ENCODE measurements at places on chromosomes 6 and 20. TPM values are rescaled to one million over a fixed set of nuclear protein-coding genes. Genes with fewer than 3 reads are reported as not detected.
A peak's percentile ranks its signal among the peaks of the same experiment; 100 is the strongest.

OR2H2 gene
- not detected for total RNA-seq

TCP11 gene
- not detected for total RNA-seq

GDAP1L1 gene
- not detected for total RNA-seq

CLVS2 gene
- not detected for total RNA-seq

MYMX gene
- not detected for total RNA-seq

FAM162B gene
- not detected for total RNA-seq

PSORS1C2 gene
- not detected for total RNA-seq

GRCh38 chr6:70110126-70111022, 192.5 kb downstream of the COL9A1 start:
- no peak for DNase-seq

GRCh38 chr6:24444588-24444987, 41.9 kb downstream of the MRS2 start:
- DNase-seq, result no peak

DNA sequence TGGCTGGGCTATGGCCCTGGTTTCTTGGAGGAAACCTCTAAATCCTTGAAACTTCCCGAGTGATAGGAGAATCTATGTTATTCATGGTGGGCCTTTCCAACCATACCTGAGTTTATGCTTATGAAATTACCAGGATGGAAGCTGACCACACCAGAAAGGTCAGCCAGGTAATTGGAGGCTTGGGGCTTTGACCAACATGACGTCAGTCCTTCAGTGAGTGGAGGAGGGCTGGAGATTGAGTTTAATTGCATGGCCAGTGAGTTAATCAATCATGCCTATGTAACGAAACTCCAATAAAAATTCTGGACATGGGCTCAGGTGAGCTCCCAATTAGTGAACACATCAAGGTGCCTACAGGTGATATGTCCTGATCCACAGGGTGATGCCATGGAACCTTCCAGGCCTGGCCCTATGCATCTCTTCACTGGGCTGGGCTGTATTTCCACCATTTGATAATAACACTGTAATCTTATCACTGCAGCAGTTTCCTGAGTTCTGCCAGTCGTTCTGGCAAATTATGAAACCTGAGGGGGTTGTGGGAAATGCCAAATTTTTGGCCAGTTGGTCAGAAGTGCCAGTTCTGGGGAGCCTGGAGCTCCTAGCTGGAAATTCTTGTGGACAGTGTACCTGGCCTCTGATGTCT, 106.5 kb downstream of the CDH26 start:
- DNase-seq, result no peak

DNA sequence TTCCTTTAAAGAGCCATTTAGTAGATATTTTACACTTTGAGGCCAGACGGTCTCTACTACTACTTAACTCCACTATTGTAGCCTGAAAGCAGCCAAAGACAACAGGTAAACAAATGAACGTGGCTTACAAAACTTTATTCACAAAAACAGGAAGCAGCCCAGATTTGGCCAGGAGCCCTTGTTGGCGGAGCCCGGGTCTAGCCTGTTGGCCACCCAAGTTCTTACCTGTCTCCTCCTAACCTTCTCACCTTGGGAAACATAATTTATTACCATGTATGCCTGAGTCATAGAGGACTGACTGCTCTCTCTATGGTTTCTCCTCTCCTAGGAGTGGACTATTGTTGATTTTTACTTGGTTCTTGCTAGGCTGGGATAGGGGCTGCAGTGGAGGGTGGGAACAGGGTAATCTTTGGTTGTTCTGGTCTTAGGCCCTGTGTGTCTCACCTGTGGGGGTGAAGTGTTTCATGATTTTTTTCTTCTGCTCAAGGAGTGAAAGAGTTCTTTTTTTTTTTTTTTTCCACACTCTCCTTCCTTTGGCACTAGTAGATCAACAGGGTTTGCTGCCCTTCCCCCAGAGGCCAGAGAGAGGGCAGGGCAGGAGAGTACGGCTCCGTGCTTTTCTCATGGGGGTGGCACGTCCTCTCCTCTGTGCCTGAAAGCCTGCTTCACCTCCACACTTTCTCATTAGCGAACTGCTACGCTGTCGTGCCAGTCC, 90.0 kb downstream of the RPP40 start:
- no peak for DNase-seq

DNA sequence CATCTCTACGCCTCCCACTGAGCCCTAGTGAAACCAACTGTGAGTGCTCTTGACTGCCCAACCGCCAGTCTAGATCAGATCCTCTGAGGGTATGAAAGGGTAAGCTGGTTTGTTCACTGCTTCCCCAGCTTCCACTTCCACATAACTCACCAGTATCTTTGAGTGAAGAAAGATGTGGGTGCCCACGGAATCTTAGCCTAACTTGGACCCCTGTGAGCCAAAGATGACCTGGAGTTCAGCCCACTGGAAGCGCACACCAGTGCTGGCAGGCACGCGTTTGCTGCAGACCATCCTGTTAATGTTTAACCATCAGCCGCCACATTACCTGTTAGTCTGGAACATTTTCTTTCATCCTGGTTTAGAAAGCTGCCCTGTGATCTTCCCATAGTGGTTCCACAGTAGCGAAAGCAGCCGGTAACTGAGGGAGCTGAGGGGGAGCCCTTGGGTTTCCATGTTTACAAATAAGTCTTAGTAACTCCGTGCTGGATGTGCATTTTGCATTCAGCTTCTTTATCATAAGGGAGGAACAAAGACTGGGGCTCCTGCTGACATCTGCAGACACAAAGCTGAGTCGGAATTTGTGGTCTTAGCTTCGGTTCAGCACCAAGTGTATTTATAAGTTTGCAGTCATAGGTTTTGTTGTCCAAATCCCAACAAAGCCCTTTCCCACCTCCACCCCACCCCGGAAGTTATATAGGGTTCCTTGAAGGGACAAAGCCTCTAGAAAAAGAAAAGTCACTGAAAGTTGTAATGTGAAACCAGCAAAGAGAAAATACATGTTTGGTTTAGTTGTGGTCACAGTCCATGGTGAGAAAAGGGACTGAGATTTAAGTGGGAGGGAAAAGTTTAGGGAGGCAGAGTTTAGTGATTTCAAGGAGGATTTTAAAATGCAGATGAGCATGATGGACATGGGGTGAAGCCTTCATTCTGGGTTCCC, 71.0 kb downstream of the SSR1 start:
- no peak for DNase-seq

GRCh38 chr6:39769012-39769411, 23.2 kb upstream of the DAAM2 start:
- no peak for DNase-seq

- no peak for DNase-seq
Measured at GRCh38 chr6:67956352-67956751, 678.7 kb upstream of the ADGRB3 start.

- no peak for DNase-seq
Measured at GRCh38 chr6:142679907-142680700, 264.9 kb downstream of the HIVEP2 start.

- DNase-seq, result no peak
Measured at GRCh38 chr6:126091466-126091865, 105.1 kb downstream of the TRMT11 start.

- DNase-seq, result no peak
Measured at GRCh38 chr6:146546443-146547043, 2.9 kb downstream of the RAB32 start.

- no peak for DNase-seq
Measured at GRCh38 chr6:19869464-19869863, 32.3 kb downstream of the ID4 start.

DNA sequence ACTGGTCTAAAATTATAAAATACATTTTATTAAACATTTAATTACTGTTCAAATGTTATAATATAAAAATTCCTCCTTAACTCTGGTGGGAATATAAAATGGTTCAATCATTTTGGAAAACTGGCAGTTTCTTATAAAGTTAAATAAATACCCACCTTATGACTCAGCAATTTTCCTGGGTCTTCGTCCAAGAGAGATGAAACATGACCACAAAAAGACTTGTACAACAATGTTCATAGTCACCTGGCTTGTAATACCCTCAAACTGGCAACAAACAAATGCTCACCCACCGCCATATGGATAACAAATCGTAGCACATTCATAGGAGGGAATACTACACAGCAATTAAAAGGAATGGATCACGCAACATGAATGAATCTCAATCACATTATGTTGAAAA, 66.0 kb upstream of the RIN2 start:
- no peak for DNase-seq

DNA sequence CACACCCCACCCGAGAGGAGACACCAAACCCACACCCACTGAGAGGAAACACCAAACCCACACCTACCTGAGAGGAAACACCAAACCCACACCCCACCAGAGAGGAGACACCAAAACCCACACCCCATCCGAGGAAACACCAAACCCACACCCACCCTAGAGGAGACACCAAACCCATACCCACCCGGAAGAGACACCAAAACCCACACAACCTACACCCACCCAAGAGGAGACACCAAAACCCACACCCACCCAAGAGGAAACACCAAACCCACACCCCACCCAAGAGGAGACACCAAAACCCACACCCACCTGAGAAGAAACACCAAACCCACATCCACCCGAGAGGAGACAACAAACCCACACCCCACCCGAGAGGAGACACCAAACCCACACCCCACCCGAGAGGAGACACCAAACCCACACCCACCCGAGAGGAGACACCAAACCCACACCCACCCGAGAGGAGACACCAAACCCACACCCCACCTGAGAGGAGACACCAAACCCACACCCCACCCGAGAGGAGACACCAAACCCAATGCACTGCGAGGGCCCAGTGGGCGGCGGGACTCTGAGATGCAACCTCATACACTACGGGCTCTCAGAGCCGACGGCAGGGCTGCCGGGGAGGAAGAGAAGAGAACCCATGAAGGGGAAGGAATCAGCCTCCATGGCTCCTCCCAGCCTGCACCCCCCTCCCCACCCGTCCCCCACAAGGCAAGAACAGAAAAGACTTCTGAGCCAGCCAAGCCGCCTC, 83.3 kb downstream of the TAF4 start:
- DNase-seq, result no peak

GRCh38 chr6:81371930-81372329, 380.6 kb downstream of the TENT5A start:
- no peak for DNase-seq

- no peak for DNase-seq
Measured at GRCh38 chr6:155050311-155050710, 55.2 kb downstream of the TIAM2 start.

DNA sequence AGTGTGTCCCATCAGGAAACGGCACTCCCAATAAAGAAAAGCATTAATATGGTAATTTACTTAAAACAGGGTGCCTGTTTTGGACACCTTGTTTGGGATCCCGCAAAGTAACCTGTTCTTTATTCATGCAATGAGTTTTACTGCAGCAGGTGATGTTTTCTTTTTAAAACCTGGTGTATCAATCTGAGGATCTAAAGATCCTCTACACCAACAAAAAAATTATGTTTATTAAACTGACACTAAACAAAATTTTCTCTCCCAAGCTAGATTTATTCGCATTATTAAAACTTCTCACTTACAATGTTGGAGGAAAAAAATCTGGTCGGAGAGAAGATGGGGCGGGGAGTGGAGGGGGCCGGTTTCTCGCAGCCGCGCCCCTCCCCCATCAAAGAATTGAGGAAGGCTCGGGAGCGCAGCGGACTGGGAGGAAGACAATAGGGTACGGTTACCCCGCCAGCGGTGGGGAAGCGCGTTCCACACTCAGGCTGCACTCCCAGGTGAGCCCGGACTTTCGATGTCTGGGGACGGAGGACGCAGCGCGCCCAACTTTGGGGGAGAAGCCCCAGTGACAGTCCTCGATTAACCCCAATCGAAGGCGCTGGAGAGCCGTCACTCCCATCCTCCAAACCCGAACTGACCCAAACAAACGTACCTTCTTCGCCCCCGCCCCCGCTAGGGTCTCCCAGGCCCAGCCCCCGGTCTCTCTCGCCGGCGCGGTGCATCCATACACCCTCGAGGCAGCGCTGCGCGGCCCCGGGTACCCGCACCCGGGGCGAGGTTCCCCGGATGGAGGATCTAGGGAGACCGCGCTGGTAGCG, 1.3 kb downstream of the CD24 start:
- DNase-seq, result peak; percentile 47

- no peak for DNase-seq
Measured at GRCh38 chr20:61628901-61629601, 377.0 kb downstream of the CDH4 start.

DNA sequence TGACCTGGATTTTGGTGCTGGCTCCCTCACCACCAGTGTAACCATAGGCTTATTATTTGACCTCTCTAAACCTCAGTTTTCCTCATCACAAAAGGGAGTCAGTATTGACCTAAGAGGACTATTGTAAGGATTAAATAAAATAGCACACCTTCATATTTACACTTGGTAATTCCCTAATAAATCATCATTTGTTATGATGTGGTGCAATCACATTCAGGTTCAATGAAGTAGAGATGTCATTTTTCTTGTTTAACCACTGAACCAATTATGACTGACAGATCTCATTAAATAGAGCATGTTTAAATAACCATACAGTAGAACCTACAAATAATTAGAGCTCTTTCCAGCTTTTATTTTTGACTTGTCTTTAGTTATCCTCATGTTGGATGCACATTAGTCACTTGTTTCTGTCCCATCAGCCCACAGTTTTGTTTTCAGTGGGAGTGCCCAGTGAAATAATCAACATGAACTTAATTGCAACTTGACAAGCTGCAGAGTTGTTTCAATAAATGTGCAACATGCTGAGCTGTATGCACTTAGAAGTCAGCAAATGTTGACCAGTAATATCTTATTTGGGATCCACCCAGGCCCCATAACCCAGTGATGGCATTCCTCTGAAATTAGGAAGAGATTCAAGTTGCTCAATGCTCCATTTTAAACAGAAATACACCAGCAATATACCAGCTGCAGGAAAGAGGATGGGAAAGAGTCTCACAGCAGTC, 451.7 kb upstream of the MARCKS start:
- no peak for DNase-seq

GRCh38 chr6:157999168-158000051, 17.7 kb downstream of the SYNJ2 start:
- no peak for DNase-seq

GRCh38 chr20:40887105-40887504, 141.5 kb upstream of the TOP1 start:
- no peak for DNase-seq

- DNase-seq, result no peak
Measured at GRCh38 chr6:124679387-124679786, 282.9 kb upstream of the RNF217 start.
